DMS53 (cell line): ENCODE measurements at places on chromosomes 12 and 14.

DNA sequence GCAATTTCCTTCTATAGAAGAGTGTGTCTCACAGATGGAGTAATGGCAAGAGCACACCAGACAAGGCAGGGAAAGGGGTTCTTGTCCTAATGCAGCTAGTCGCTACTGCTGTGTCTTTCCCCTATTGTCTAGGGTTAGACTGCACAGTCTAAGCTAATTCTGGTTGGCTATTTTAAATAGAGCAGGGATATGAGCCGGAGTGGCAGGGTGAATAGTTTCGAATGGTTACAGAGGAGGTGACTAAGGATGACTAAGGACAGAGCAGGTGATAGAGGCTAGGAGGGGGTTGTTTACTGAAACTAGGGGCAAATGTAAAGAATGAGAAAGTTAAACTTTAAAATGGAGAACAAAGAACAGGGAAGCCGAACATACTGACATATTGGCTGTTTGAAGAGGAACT lies 25.6 kb upstream of the CPNE8 start:
- peak; percentile 84 for DNase-seq

GRCh38 chr14:74350211-74350927 lies 2.1 kb downstream of the VRTN start:
- no peak for DNase-seq

GRCh38 chr12:93738199-93739058 lies 61.3 kb downstream of the CRADD start:
- DNase-seq, result no peak

- DNase-seq, result no peak
These were observed 152.0 kb upstream of the AVPR1A start for GRCh38 chr12:63302941-63303536.

GRCh38 chr12:94670075-94670474 lies 19.7 kb upstream of the TMCC3 start:
- peak; percentile 87 for DNase-seq

DNA sequence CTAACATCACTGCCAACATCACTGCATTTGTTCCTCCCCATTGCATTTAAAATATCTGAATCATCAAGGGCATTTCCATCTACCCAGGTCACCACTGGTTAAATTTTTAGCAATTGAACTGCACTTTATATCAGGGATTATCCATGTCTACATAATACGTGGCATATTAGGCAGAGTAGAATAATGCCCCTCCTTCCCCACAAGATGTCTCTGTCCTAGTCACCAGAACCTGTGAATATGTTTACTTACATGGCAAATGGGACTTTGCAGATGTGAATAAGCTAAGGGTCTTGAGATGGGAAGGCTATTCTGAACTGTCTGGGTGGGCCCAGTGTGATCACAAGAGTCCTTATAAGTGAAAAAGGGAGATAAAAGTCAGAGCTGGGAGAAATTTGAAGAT lies 181.7 kb upstream of the ARID2 start:
- DNase-seq, result peak; percentile 30

DNA sequence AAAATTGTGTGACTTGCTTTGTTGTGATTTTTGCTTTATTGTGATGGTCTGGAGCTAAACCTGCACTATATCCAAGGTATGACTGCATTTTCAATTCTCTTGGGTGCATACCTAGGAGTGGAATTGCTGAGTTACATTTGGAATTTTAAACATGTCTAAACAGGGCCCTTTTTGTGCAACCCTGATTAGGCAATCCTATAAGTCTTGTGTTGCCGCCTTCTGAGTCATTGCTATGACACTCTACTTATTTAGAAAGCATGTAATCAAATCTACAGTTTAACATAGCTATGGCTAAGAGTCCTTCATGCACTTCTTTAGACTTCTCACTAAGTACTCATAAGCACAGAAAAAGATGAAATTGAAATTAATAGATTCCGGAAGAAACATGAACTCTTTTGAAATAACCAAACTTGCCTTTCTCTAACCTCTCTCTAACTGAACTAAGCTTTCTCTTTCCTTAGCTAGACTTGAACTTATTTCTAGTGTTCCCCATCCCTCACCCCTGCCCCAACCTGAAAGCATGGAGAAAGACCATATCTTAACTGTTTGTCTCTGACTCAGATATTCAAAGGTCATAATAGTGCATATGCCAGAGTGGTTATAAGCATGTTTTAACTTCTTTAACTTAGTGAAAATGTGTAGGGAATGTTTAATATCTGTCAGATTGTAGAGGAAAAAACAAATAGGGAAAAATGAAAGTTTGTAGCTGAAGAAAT lies 203.0 kb downstream of the SNAPC1 start:
- no peak for DNase-seq

DNA sequence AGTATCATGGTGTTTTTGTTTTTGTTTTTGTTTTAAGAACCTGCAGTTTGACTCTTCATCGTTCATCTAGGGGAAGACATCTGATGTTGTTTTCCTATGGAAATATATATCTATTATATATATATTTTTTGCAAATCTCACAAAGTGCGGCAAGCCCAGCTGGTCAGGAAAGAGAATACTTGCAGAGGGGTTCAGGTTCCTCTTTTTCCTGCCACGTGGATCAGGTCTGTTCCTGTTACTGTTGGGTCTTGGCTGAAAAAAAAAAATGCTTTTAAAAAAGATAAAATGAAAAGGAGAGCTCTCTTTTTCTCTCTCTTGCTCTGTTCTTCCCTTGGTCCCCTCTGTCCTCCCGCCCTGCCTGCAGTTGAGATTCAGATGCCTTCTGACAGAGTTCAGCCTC lies 179.4 kb upstream of the BCL2L14 start:
- no peak for DNase-seq

DNA sequence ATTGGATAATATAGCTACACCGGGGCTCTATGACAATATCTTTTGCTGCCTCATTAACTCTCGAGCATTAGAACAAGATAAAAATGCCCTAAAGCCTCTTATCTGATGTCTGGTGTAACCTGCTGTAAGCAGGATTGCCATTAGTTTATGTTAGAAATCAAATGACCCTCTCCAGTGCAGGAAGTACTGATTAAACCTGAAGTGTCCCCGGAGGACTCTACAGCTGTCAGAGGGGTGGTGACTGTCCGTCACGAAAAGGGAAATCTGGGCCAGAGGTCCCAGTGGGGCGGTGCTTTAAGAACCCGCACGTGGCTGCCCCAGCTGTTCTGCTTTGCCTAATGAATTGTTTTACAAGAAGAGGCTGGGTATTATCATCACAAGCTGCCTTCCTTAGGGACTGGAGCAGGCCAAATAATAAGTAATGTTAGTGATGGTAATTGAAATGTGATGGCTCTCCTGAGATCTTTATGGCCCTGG lies 55.7 kb downstream of the LIN52 start:
- peak; percentile 18 for DNase-seq
